Stimulated activated CD8-positive, alpha-beta memory T cell treated with anti-CD3 and anti-CD28 coated beads, Interleukin-2, amount 100 ng/mL, for 48 hours (primary cell): ENCODE measurements at places on chromosomes 2 and 18.
A peak's percentile ranks its signal among the peaks of the same experiment; 100 is the strongest.

DNA sequence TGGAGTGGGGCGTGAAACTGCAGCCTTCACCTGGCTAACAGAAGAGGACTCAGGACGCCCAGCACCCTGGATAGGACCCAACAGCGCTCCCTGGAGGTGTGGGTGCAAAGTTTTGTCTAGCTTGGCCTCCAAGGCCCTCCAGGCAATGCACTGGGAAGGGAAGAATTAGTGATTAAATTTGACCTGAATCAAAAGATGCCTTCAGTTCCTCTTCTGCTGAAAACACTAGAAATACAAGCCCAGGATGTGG, 779 bp upstream of the TRIB2 start:
- peak; percentile 53 for DNase-seq

GRCh38 chr2:119546447-119546767, 2.2 kb downstream of the CFAP221 start:
- no peak for DNase-seq

DNA sequence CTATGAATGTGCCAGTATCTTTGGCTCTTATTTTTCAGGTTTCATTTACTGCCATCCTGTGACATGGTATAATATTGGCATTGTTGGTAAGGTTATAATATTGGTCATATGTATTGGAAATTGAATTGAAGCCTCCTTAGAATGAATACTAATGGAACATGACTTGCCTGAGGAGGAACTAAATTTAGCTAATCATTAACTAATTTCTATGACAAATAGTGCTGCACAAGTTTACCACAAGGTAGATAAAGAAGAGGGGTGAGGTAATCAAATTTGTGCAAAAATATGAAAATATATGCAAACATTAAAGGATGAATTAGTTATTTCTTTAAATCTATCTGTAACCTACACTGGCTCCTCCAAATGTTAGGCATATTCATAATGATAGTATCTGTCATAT, 43.2 kb upstream of the ORC2 start:
- no peak for DNase-seq

DNA sequence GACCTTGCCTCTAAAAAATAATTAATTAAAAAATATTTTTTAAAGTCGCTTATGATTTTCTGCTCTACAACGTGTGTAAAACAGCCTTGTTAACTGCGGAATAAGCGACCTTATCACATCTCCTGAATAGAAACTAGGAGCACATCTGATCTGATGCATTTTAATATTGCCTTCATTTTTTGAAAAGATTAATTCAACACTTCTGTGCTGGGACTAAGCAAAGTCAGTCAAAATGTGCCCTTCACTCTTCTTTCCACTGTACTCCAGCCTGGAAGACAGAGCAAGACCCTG, 12.6 kb downstream of the CLEC4F start:
- no peak for DNase-seq

DNA sequence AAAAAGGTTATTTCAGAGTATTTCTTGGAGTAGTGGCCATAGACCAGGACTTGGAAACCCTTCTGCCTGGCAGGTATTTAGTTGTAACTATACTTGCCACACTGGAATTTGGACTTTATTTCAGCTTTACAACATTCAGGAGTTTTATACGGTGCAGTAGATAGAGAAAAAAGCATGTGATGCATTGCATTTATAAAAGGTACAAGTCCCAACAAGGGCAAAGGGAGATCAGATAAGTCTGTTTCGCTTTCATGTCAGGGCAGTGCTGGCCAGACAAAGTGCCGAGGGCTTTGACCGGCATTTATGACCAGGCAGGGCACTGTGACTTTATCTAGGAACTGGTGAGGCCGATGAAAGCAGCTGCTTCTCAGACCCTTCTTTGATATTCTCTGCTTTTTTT, 145.4 kb downstream of the RTN4 start:
- DNase-seq = no peak

DNA sequence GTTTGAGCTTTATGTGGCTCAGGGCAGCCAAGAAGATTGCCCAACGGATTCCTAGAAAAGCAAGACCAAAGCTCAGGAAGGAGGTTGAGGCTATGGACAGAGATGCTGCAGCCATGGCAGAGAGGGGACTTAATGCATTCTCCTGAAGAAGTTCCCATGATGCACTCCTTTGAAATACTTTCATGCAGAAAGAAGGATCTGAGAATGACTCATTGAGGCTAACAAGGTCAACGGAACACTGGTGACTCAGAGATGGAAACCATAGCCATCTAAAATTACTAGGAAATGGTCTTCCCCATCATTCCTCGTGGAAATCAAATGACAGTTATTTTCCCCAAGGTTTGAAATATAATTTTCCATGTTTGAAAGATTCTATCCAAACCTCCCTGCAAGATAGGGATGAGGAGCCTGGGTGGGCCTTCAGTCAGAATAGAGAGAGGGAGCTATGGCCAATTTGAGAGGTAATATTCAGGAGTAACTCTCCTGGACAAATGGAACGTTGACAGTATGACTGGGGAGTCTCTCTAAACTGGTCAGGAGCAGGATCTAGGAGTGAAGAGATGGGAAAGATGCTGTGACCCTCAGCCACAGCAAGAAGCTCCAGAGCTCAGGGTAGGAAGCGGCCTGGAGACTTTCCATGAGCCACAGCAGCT, 63.0 kb downstream of the REEP1 start:
- DNase-seq = no peak

GRCh38 chr18:62506495-62507143, 16.2 kb upstream of the ZCCHC2 start:
- no peak for DNase-seq

DNA sequence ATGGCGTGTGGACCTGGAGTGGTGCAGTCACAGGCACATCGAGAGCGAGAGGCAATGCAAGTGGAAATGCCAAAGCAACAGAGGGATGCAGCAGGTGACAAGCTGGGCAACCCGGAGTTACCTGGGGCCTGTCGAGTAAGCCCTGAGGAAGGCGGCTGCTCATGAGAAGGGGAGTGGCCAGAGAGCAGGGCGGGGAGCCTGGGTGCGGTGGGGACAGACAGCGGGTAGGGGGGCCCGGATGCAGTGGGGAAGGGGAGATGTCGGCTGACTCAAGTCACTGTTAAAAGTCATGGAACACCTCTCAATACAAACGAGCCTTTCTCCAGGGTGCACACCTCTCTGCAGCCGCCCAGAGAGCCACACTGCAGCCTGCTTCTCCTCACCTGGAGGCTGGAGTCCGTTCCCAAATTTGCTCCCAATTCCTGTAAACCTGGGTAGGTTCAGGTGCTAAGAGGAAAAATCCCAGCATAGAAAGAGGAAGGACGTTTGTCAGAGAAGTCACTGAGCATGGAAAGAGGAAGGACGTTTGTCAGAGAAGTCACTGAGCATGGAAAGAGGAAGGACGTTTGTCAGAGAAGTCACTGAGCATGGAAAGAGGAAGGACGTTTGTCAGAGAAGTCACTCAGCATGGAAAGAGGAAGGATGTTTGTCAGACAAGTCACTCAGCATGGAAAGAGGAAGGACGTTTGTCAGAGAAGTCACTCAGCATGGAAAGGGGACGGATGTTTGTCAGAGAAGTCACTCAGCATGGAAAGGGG, 71.7 kb upstream of the TWIST2 start:
- DNase-seq = no peak
